ENCODE measurements at places on chromosomes 6 and 20. TPM values are rescaled to one million over a fixed set of nuclear protein-coding genes. Genes with fewer than 3 reads are reported as not detected.

- no peak for DNase-seq
Observed at GRCh38 chr6:112595841-112596240, 248.7 kb downstream of the RFPL4B start.

DNA sequence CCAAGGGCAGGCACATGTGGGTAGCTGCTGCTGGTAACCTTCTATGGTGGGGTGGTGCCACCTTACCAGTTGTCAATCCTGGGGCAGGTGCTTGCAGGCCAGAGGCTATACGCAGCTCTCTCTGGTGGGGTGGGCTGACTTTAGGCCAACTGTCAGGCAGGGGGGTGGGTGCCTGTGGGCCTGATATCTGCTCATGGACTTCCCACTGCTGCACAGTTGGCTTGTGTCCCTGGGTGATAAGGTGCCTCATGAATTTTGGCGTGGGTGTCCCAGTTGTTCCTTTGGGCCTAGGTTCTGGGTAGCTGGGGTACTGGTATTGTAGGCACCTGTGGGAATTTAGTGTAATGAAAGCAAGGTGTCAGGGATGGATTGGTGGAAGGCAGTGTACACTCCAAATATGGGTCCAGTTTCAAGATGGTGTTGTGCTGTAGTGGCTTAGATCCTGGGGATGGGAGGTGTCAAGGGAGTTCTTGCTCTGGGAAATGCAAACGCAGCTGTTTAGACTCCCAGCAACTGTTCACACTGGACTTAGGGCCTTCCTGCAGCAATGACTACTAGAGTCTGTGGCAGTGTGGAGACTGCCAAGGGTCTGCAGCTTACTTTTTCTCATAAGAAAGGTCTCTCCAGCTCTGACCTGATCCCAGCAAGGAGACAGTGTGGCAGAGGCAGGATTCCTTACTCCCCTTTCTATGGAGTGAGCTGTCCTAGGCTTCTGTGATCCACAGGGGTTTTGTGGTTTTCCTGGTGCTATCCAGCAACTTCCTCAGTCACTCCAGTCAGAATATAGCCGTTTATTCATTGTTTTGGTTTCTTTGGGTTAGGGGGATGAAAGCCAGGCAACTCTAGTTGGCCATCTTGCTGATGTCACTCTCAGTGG, 128.2 kb downstream of the CRYBG1 start:
- DNase-seq = peak; percentile 35

GRCh38 chr6:16683641-16684194, 77.5 kb downstream of the ATXN1 start:
- peak; percentile 92 for DNase-seq

DNA sequence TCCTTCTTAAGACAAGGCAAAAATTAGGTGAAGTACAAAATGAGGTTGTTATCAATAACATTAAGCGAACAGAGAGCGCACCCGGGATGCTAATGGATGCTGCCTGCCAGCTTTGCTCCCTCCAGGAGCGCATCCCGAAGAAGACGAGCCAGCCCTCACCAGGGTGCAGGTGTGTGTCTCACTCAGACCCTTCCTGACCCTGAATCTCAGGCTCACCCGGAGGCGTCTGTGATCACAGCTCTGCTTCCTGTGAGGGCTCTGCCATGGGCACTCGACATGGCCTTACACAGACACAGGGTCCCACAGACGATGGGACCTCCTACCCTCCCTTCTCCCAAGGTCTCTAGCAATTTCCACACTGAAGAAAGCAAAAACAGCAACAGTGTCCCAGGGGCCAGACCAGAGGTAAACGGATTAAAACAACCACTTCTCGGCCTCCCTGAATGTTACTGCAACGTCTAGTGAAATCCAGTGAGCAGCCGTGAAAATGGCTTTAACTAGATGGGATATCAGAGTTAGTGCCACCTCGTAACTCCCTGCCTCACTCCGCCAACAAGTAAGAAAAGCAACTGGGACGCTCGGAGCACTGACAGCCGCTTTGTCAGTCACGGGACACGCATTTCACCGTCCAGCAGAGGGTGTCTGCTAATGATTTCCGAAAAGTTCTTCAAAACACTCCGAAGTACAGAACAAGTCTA, 11.7 kb downstream of the ZBTB46 start:
- no peak for DNase-seq

DNA sequence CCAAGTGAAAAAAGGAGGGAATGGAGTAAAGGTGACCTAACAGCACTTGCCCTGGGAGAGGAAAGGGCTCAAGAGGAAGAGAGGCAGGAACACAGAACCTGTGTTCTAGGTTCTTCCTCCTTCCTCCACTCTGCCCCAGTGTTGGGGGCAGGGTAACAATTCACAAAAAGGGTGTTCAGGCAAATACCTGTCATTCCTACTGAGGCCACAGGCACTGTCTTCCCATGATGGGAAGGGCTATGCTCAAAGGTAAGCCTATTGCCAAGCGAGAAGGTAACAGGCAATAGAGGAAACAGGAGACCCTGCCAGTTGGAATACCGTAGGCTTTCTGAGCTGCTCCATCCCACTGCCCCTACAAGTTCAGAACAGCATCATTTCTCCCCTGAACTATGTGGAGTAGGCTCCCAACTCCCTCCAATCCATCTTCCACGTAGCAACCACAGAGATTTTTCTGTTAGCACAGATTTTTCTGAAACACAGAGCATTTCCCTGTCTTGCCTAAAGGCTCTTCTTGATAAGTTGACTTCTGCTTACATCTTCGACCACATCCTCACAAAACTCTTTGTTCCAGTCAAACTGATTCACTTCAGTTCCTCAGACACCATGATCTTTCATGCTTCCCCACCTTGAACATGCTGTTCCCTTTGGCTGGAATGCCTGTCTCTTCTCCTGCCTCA, 2.7 kb downstream of the AGPAT1 start:
- no peak for DNase-seq

FOXC1 gene
- 3.5 TPM for total RNA-seq

TBXT gene
- not detected for total RNA-seq
